ENCODE measurements at places on chromosomes 2 and 18.

- no peak for DNase-seq
Measured at GRCh38 chr2:234438305-234438977, 58.4 kb downstream of the ARL4C start.

GRCh38 chr2:151716721-151717120, 17.6 kb downstream of the NEB start:
- DNase-seq: peak; percentile 25

- no peak for DNase-seq
Measured at GRCh38 chr2:48939232-48939631, 183.7 kb upstream of the LHCGR start.

DNA sequence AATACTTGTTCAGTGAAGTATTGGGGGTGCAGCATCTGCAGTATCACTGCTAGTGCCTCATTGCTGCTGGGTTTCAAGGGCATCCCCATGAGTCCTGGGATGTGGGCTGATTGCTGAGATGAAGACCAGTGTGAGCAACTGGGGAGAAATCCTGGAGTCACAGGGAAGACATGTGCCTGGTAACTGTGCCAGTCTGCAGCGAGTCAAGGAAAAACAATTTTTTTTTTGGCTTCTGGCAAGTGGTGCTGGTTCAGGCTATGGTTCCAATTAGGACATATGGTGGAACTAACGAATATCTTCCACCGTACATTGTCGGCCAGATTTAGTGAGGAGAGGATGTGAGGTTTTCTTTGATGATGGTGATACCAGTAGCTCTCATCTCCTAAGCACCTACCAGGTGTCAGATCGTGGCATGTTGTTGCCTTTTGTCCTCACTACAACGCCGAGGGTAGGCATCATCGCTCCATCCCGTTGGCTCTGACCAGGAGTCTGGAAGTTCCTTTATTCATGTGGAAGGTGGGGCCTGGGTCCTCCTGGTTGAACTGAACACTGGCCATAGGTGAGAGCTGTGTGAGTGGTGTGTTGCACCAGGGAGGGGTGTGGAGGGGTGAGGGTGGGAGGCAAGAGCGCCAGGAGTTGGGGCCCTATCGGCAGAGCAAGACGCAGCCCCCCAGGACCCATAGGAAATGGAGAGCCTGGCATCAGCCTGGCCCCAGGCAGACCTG, 118.0 kb upstream of the HS6ST1 start:
- no peak for DNase-seq

DNA sequence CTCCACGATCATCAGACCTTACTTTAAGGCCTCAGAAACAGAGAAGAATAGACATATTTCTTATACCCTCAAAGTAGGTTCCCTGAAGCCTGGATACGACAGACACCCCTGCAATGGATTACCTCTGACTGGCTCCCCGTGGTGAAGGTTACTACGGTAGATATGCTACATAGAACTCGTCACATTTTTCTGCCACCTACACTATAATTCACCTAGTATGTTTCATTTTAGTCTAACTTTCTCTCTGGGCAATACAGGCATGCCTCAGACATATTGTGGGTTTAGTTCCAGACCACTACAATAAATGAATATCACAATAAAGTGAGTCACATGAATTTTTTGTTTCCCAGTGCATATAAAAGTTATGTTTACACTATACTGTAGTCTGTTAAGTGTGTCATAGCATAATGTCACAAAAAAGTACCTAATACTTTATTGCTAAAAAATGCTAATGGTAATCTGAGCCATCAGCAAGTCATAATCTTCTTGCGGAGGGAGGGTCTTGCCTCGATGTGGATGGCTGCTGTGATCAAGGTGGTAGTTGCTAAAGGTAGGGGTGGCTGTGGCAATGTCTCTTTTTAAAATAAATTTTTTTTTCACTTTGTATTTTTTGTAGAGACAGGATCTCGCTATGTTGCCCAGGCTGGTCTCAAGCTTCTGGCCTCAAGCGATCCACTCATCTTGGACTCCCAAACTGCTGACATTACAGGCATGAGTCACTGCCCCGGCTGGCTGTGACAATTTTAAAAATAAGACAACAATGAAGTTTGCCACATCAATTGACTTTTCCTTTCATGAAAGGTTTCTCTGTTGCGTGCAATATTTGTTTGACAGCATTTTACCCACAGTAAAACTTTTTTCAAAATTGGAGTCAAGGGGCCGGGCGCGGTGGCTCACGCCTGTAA, 64.6 kb downstream of the TGIF1 start:
- no peak for DNase-seq

- DNase-seq: no peak
Measured at GRCh38 chr18:47203626-47204464, 27.7 kb upstream of the IER3IP1 start.
